ENCODE measurements at places on chromosomes 11 and 22. TPM values are rescaled to one million over a fixed set of nuclear protein-coding genes. Genes with fewer than 3 reads are reported as not detected.

GRCh38 chr22:47130883-47131631 is 368.6 kb downstream of the TBC1D22A start:
- no peak overlapping the region for H3K27ac ChIP-seq
- no peaks in the 10 kb centered on the region for H3K27me3 ChIP-seq
- DNase-seq: peak; percentile 24
- H3K36me3 ChIP-seq: no peaks in the 10 kb centered on the region

DNA sequence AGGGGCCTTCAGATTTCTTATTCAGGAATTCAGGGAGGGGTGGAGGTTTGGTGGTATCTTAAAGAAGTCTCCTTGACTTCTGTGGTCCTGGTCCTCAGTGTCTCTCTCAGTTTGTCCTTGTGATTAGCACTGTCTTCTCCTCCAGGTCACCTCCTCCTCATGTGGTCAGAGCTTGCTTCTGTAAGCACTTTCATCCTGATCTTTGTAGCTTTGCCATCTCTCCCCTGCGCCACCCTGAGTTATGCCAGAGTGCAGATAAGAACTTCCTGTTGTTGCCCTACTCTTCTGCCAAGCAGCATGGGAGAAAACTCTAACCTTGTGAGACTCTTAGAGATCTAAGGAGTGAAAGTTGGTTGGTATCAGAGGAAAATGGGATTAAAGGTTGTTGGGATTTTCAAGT is 30.9 kb downstream of the MICAL2 start:
- no peaks in the 10 kb centered on the region for H3K36me3 ChIP-seq
- no peaks in the 10 kb centered on the region for H3K27me3 ChIP-seq
- no peak overlapping the region for H3K27ac ChIP-seq
- DNase-seq: no peak
- H3K4me3 ChIP-seq: no peak overlapping the region

Gene LRFN4
- total RNA-seq: 7.9 TPM

Gene PATE4
- not detected for total RNA-seq

GRCh38 chr11:118084247-118084646 is 2.5 kb downstream of the SMIM35 start:
- H3K27me3 ChIP-seq: no peaks in the 10 kb centered on the region
- H3K4me1 ChIP-seq: no peaks in the 10 kb centered on the region
- no peak for DNase-seq

Gene OR51E2
- total RNA-seq: not detected

Gene OR6A2
- total RNA-seq: 0.66 TPM

GRCh38 chr11:1172729-1173117 is 15.0 kb downstream of the MUC5AC start:
- no peaks in the 10 kb centered on the region for H3K4me1 ChIP-seq
- peaks cover 4% of the 10 kb centered on the region for H3K27me3 ChIP-seq
- H3K4me3 ChIP-seq: no peak overlapping the region
- DNase-seq: no peak
- H3K27ac ChIP-seq: no peak overlapping the region

DNA sequence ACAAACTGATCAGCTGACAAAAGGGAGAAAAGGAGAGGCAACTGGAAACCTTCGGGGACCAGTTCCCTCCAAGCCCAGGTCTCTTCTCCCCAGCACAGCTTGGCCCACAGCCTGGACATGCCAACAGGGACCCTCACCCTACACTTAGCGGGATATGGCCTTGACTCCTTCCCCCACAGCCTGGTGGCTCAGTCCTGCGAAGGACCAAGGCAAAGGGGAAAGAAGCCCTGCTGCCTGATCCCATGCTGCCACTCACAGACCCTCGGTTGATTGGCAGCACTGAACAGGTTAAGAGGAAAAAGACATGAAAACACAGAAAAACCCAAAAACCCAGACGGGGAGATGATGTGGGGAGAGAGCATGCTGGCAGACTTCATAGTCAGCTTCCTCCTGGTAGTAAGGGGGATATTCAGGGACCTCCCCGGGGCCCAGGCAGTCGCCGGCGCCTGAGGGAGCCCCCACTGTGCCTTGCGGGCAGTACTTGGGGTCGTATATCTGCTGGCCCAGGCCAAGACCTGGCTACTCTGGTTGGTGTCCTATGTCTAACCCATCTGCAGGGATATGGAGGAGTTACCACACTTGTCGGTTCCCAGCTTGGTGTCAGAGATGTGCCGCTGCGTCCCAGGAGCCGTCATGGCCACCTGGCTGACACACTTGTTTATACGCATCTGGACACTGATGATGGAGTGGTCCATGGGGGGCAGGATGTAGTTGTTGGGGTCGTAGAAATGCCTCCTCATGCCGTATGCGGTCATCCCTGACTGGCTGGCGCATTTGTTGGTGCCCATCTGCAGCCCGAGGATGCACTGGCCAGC is 34.2 kb upstream of the HORMAD2 start:
- H3K27ac ChIP-seq: no peak overlapping the region
- no peak for DNase-seq
- no peak overlapping the region for H3K4me3 ChIP-seq
- H3K36me3 ChIP-seq: no peaks in the 10 kb centered on the region
- H3K27me3 ChIP-seq: no peaks in the 10 kb centered on the region

Gene PANX3
- total RNA-seq: not detected

GRCh38 chr11:122375687-122376399 is 259.8 kb upstream of the BLID start:
- no peaks in the 10 kb centered on the region for H3K27me3 ChIP-seq
- H3K4me3 ChIP-seq: no peak overlapping the region
- no peaks in the 10 kb centered on the region for H3K4me1 ChIP-seq
- no peak for DNase-seq

DNA sequence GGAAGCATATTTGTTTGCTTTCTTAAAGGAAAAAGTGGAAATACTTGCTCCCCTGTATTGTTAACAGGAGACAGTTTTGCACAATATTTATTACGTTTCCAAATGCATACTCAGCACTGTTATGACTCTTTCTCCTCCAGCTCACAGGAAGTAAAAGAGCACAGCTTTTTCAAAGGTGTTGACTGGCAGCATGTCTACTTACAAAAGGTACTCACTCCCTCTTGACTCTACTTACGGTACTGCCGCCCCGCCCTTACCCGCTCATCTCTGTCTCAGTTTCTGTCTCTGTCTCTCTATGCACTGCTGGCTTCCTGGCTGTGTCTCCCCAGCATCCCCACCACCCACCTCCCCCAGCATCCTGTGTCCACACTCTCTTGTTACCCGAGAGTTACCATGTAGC is 32.2 kb upstream of the MYO18B start:
- peaks cover 100% of the 10 kb centered on the region for H3K36me3 ChIP-seq
- no peaks in the 10 kb centered on the region for H3K27me3 ChIP-seq
- no peak overlapping the region for H3K4me3 ChIP-seq
- H3K27ac ChIP-seq: no peak overlapping the region
- DNase-seq: no peak
- no peaks in the 10 kb centered on the region for H3K4me1 ChIP-seq

Gene MMP3
- total RNA-seq: not detected

Gene SYT9
- total RNA-seq: 0.10 TPM

Gene APLNR
- 319 TPM for total RNA-seq

DNA sequence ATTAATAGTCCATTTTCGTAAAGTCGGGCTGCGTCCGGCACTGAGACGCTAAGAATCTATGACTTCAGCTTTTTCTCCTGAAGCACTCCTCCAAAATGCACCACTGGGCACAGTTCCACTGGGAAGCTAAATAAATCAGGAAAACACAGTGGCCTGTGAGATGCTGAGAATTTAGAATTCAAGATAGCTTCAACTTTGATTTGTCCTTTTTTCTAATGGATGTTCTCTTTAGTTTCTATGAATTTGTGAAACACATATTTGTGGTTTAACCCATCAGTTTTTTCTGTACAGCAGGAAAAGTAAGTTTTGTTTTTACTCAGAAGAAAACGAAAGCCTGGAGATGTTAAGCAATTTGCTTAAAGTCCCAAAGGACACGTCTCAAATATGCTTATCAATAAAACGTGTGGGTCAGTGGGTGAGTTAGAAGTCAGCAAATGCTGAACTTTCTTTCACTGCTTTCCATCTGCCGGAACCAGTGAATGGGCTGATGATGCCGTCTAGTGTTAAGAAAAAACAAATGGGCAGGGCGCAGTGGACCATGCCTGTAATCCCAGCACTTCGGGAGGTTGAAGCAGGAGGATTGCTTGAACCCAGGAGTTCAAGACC is 40.7 kb upstream of the CLMP start:
- H3K4me3 ChIP-seq: no peak overlapping the region
- H3K27me3 ChIP-seq: no peaks in the 10 kb centered on the region
- H3K36me3 ChIP-seq: no peaks in the 10 kb centered on the region
- H3K4me1 ChIP-seq: peaks cover 33% of the 10 kb centered on the region
- H3K27ac ChIP-seq: peak overlapping the region; percentile 82
- DNase-seq: no peak

Gene FAM111B
- 5.8 TPM for total RNA-seq

Gene DERL3
- 30.4 TPM for total RNA-seq

DNA sequence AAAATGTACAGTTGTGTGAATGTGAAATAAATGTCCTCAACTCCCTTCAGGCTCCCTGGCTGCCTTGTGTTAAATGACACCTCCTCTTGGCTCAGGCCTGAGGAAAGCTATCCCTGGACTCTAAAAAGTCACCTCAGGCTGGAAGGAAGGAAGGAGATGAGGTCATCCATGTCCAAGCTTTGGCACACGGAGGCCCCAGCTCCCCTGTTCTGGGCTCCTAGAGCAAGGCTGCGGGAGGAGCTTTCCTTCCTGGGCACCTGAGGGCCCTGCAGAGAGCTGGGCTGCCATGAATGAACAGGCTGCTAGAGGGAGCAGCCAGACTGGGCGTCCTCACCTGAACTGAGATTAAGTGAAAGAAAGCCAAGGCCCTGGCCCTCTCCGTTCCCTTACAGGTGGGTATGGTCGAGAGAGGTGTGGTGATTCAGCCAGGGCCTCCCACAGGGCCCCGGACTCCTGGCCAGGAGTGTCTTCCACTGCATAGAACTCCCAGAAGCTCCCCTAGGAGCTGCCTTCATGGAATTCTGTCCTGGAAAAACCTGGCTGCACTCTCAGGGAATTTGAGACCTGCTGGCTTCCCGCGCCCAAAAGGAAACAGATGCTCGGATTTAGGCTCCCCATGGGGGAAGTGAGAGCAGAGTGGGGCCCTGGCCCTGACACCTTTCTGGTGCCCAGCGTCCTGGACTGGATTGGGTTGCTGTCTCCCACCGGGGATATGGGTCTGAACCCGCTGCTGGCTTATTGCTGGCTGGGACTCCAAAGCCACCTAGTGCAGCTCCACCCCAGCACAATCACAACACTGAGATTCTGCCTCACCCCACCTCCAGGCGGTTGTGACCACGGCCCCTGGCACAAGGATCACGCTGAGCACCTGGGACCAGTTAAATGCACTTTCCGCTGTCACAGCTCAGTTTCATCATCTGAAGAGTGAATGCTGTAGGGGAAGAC is 22.2 kb downstream of the MYBPC3 start:
- peak; percentile 70 for DNase-seq
- H3K36me3 ChIP-seq: peaks cover 12% of the 10 kb centered on the region
- H3K27ac ChIP-seq: peak overlapping the region; percentile 50
- no peak overlapping the region for H3K4me3 ChIP-seq
- peaks cover 7% of the 10 kb centered on the region for H3K4me1 ChIP-seq

DNA sequence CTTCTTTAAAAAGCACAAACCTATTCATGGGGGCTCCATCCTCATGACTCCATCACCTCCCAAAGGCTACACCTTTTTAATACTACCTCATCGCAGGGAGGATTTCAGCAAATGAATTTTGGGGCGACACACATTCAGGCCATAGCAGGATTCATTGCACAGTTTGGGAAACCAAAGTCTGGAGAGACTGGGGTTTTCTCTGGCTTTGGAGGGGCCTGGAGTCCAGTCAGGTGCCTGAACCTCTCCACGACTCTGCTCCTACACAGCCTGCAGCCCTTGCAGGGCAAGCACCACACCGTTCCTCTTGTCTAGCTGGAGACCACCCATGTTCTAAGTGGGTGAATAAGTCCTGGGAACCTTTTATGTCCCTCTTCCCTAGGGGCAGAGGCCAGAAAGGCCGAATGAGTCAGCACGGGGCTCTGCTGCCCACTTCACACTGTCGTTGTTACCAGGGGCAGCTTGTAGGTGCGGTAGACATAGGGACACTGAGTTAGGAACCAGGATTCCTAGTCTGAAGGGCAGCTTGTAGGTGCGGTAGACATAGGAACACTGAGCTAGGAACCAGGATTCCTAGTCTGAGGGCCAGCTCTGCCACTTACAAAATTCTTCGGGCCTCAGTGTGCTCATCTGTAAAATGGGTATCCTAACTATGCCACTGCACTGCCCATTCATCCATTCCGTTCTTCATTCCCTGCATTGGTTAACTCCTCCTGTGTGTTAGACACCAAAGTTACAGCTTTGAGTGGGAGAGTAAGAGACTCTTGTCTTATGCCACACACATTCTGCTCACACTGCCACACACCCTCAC is 251.7 kb upstream of the B3GAT1 start:
- no peak for DNase-seq
- H3K4me3 ChIP-seq: no peak overlapping the region
- no peaks in the 10 kb centered on the region for H3K4me1 ChIP-seq
- H3K27me3 ChIP-seq: no peaks in the 10 kb centered on the region
- H3K27ac ChIP-seq: no peak overlapping the region
- no peaks in the 10 kb centered on the region for H3K36me3 ChIP-seq

Measured in spleen (tissue), 13 donors.